Uterus (tissue), 4 donors: ENCODE measurements at places on chromosomes 3 and 15. TPM values are rescaled to one million over a fixed set of nuclear protein-coding genes. Genes with fewer than 3 reads are reported as not detected.

DNA sequence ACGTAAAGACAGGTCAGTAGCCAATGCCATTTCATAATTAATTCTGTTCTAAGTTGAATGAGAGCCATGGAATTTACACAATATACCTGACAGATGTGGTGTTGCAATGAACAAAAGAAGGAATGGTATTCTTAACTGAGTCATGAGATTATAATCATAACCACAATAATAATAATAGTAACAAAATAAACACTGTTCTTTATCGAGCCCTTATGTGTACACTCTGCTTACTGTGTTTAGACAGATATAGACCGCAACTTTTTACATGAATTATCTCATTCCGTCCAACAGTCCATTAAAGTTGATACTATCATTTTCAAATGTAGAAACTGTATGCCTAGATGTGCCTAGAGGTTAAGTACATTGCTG, 28.2 kb upstream of the SCAANT1 start:
- no peak for DNase-seq

DNA sequence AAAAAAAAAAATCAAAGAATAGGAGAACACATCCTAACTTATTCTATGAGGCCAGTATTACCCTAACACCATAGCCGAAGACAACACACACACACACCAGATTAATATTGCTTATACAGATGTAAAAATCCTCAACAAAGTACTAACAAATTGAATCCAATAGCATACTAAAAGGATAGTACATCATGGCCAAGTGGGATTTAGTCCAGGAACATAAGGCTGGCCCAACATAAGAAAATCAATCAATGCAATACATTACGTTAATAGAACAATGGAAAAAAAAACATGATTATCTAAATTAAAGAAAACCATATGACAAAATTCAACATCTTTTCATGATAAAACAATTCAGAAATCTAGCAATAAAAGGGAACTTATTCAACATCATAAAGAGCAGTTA, 79.1 kb downstream of the ADAMTS9 start:
- no peak for DNase-seq

GRCh38 chr3:144556392-144556791, 584.8 kb downstream of the DIPK2A start:
- DNase-seq = no peak

Gene UBAP1L
- total RNA-seq = 5.0 TPM

Gene SMCO1
- total RNA-seq = not detected

Gene RPP25
- total RNA-seq = 3.0 TPM

DNA sequence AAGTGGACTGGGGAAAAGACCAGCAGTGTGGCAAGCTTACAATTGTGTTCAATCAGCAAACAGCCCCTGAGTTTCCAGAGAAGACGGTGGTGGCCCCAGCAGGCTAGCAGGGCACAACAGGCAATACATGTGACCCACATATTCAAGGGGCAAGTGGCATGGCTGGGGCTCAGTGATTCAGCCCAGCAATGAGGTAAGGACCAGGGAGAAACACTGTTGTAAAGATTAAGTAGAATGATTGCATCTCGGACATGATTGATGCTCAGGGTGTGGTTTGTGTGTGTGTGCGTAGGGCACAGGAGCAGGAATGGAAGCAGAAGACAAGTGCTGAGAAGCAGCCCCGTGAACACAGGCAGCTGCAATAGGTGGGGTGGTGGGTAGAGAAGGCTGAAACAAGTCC, 37.9 kb downstream of the KLHL6 start:
- DNase-seq = no peak

GRCh38 chr3:9754678-9755077, 4.9 kb downstream of the OGG1 start:
- DNase-seq = no peak

DNA sequence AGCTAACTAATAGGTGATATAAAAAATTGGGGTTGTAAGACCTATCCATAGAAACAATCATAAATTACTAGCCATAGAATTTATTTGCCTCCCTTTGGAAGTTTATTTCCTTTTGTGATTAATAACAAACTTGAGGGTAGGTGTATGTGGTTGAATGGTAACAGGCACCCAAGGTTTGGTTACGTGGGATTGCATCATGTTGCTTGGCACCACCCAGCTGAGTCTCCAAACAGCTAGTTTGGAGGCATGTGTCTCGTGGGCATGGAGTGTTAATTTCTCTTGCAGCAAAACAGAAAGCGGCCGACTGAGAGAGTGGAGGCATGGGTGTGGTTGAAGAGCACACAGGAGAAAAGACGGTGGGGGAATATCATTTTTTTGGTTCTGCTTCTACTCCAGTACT, 441.4 kb downstream of the CNTN4 start:
- DNase-seq = no peak

Gene ZFAND6
- total RNA-seq = 119 TPM

GRCh38 chr3:79392479-79392878, 375.3 kb downstream of the ROBO1 start:
- DNase-seq = no peak

DNA sequence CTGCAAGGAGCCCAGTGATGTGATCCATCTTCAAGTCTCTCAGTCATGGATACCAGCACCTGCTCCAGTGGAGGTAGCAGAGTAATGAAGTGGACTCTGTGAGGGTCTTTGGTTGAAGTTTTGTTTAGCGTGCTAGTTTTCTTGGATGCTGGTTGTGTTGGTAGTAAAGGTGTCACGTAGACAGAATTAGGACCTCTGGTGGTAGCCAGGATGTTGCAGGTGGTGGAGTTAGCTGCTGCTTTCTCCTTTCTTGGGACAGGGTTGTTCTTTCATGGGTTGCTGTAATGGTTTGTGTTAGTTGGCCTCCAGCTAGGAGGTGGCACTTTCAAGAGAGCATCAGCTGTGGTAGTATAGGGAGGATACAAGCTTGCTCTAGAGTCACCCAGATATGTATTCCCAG, 125.2 kb downstream of the ANXA2 start:
- DNase-seq = no peak

GRCh38 chr3:63400246-63400860, 122.2 kb downstream of the SYNPR start:
- DNase-seq = no peak

Gene EHD4
- 32.4 TPM for total RNA-seq

- DNase-seq = peak; percentile 95
These were observed 72.7 kb upstream of the TPRG1 start for GRCh38 chr3:189099031-189099471.

DNA sequence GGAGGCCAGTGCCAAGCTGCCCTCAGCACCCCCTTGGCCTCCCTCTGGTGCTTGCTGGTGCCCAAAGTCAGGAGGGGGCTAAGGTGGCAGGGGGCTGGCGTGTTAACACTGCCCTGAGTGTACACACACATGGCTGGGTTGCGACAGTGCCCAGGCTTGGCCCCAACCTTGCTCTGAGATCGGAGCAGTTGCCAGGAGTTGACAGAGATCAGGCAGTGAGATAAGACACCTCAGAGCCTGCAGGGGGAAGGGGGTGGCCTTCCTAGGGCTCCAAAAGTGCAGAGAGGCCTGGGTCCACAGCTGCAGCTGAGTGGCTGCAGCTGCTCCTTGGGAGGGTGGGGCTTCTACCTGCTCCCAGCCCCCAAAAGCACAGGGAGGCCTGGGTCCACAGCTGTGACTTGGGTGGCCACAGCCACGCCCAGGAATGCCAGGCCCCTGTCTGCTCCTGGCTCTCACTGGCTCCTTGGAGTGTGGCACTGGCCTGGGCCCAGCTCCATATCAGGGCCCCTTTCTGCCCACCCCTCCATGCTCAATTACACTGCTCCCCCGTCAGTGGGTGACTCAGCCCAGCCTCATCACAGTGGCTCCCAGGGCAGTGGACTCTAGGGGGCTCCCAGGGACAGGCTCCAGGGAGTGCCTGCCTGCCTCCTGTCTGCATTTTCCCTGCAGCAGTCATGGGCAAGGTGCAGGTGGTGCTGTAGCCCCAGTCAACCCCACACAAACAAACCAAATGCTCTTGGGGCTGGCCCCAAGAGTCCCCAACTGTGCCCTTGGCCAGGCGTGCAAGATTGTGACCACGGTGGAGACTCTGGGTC, 56.4 kb upstream of the C15orf39 start:
- no peak for DNase-seq

Gene LINGO1
- not detected for total RNA-seq

Gene CCR8
- total RNA-seq = not detected

DNA sequence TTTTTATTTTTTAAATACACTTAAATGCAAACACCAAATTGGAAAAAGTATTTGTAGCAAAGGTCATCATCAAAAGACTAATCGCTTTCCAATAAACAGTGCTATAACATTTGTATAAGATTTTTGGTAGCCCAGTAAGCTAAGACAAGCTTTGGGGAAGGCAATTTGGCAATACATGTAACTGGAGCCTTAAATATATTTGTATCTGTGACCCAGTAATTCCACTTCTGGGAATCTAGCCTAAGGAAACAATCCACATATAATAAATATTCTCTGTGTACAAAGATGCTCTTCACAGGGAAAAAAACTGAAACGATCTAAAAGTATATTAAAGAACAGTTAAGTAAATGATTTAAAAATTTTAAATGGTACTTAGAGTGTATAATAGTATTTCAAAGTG, 65.5 kb upstream of the TJP1 start:
- no peak for DNase-seq

DNA sequence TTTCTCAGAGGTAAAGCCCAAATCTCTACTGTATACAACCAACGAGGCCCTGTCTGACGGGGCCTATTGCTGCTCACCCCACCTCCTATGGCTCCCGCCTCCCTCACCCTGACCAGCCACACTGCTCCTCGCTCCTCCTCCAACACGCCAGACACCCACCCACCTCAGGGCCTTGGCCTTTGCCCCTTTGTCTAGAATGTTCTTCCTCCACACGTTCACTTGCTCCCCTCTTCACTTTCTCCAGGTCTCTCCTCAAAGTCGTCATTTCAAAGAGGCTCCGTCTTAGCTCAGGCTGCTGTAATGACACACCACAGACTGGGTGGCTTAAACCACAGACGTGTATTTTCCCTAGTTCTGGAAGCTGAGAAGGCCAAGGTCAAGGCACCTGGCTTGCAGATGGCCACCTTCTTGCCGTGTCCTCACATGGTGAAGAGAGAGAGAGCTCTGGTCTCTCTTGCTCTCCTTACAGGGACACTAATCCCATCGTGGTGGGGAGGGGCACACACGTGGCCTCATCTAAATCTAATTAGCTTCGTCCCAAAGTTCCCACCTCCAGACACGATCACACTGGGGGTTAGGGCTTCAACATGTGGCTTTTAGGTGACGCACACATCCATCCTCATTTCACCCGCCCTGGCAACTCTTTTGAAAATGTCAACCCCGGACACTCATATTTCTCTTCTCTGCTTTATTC, 98.2 kb downstream of the TLE3 start:
- DNase-seq = no peak

DNA sequence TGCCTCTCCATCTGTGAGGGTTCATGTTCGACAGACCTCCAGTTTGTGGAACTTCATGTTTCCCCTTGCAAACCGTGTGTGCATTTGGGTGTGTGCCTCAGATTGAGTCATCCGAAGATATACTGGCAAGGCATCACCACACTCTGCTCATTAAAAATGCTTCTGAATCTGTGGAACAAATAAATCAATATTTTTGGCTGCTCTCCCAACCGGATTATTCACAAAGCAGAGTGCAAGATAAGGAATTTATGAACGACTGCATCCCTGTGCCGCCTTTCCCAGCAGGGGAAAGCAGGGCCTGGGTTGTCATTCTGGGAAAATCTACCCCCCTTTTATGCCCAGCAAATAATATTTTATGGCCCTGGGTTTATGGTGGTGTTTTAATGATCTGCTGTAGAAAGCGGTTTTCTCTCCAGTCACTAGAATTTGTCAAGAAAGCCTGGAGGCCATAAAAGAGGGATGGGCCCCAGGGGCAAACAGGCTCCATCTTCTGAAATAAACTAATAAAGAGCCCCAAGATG, 4.2 kb upstream of the WNT5A start:
- peak; percentile 75 for DNase-seq

DNA sequence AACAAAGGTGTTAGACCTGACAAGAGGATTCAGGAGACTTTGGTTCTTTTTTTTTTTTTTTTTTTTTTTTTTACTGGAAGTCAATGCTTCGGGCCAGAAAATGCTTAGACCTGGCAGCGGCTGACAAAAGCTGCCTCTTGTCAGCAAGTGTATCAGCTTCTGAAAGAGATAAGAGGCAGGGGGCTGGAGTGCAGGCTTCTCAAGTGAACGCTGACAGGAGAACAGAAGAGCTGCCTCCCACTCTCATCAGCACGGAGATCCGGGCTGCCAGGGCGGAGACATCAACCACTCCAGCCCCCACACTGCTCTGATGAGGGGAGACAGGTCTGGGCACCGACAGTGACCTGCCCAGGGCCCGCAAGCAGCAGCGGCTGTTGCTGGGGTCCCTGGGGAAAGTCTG, 9.4 kb upstream of the SCN5A start:
- no peak for DNase-seq

GRCh38 chr3:169241991-169242707, 421.4 kb downstream of the MECOM start:
- DNase-seq = no peak

Gene PARP14
- total RNA-seq = 54.1 TPM

DNA sequence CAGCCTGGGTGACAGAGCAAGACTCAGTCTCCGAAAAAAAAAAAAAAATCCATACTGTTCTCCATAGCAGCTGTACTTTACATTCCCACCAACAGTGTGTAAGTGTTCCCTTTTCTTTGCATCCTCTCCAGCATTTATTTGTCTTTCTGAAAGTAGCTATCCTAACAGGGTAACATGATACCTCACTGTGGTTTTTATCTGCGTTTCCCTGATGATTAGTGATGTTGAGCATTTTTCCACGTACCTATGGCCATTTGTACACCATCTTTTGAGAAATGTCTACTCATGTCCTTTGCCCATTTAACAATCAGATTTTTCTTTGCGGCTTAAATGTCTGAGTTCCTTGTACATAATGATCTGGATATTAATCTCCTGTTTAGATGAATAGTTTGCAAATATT, 119.3 kb downstream of the RFX7 start:
- no peak for DNase-seq

Gene SCAANT1
- not detected for total RNA-seq

DNA sequence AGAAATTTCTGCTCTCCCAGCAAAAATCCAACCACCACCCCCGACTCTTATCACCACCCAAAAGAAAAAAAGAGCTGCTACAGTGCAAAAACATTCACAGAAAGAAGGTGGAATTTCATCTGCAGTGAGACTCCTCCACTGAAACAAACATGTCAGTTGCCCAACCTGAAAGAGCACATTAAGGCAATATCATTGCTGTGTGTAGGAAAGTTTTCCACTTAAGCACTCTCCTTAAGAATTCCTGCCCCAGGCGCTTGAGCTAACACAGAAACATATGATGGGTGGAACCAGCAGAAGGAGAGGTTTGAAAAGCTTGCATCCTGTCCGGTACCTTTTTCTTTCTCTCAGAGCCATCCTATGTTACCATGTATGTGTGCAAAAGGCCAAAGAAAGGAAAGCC, 200.8 kb upstream of the GADL1 start:
- no peak for DNase-seq
